Sigmoid colon (tissue), 7 donors: ENCODE measurements at places on chromosomes 2 and 18. TPM values are rescaled to one million over a fixed set of nuclear protein-coding genes. Genes with fewer than 3 reads are reported as not detected.
A peak's percentile ranks its signal among the peaks of the same experiment; 100 is the strongest.

DNA sequence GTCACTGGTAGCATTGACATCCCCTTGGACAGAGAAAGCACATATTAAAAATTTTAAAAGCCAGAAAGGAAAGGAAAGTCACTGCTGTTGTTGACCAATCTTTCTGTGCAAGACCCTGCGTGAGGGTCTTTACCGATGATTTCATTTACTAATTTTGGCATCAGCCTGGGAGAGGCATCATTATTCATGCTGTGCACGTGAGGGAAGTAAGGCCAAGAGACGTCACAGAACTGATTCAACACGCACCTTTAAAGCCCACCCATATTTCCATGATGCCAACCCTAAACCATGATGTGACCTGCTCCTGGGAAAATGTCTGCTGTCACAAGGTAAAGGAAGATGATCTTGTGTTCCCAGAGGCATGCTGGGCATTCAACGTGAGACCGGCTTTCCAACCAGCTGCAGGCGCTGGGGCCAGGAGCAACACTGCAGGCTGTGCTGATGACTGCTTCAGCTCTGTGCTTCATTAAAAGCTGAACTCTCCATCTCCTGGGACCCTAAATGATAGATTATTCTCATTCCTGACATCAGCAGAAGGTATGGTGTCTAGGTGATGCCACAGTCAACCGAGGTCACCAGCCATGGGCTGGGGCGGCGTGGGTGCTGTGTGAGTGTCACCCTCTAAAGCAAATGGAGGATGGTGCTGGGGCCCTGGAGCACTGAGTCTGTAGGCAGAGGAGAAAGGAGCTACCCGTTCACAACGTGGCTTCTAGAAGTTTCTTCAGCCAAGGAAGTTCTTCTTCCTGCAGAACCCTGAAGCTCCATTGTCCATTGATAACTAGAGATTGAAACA, 53.9 kb downstream of the TMEM18 start:
- no peaks in the 10 kb centered on the region for H3K27me3 ChIP-seq
- no peak overlapping the region for H3K4me3 ChIP-seq
- no peaks in the 10 kb centered on the region for H3K36me3 ChIP-seq
- DNase-seq: no peak
- no peak overlapping the region for H3K27ac ChIP-seq

- no peak for DNase-seq
- peaks cover 6% of the 10 kb centered on the region for H3K36me3 ChIP-seq
- peak overlapping the region; percentile 94 for H3K27ac ChIP-seq
- peak overlapping the region; percentile 83 for H3K4me3 ChIP-seq
- H3K4me1 ChIP-seq: peaks cover 13% of the 10 kb centered on the region
These were observed 564 bp downstream of the MPV17 start for GRCh38 chr2:27322301-27322765.

GRCh38 chr2:235572592-235572991, 78.7 kb downstream of the AGAP1 start:
- no peak overlapping the region for H3K27ac ChIP-seq
- H3K27me3 ChIP-seq: no peaks in the 10 kb centered on the region
- DNase-seq: no peak
- H3K4me3 ChIP-seq: no peak overlapping the region
- H3K36me3 ChIP-seq: no peaks in the 10 kb centered on the region

DNA sequence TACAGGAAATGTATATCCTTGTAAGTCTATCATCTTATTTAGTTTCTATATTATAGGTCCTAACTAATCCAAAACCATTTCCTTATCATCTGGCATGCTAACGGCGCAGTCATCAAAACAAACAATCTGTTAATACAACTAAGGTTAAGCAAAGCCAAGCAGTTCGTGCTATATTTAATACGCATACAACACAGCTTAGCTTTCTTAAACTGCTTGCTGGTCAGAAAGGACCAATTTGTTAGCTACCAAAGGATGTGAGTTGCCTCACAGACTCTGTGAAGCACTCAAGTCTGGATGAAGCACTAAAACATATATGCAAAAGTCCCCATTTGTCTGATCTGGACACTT, 67.0 kb downstream of the ZEB2 start:
- DNase-seq: no peak
- H3K27me3 ChIP-seq: no peaks in the 10 kb centered on the region
- H3K27ac ChIP-seq: peak overlapping the region; percentile 31
- peaks cover 11% of the 10 kb centered on the region for H3K4me1 ChIP-seq

DNA sequence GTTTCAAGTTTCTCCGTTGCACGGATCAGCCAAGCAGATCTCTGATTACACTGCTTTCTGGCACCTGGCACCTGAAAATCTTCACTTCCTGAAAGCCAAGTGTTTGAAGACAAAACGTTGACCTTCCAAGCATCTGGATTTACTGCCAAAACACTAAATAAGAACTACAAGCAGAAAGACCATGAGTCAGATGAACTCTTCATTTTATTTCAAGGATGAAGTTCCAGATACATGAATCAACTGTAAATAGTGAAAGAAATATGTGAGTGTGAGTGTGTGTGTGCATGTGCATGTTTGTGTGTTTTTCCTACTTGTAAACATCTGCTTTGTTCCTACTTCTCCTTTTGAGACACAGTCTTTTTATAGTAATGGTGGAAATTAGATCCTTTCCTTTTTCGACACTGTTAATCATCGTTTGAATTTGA, 60.0 kb upstream of the DTNA start:
- peaks cover 26% of the 10 kb centered on the region for H3K4me1 ChIP-seq
- peak overlapping the region; percentile 44 for H3K27ac ChIP-seq
- no peaks in the 10 kb centered on the region for H3K27me3 ChIP-seq
- H3K36me3 ChIP-seq: no peaks in the 10 kb centered on the region
- H3K4me3 ChIP-seq: no peak overlapping the region

DNA sequence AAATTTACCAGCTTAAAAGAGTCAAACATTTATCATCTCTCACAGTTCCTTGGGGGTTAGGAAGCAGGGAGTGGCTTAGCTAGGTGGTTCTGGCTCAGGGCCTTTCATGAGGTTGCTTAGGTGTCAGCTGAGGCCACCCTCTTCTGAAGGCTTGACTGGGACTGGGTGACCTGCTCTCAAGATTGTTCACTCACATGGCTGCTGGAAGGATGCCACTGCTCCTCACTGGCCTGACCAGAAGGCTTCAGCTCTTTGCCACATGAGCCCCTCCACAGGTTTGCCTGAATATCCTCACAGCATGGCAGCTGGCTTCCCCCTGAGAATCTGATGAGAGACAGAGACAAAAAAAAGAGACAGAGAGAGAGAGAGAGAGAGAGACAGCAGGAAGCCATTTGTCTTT, 17.3 kb upstream of the RNF152 start:
- no peak overlapping the region for H3K27ac ChIP-seq
- no peak for DNase-seq
- H3K4me3 ChIP-seq: no peak overlapping the region
- H3K27me3 ChIP-seq: no peaks in the 10 kb centered on the region

- no peak for DNase-seq
- no peak overlapping the region for H3K27ac ChIP-seq
- H3K4me1 ChIP-seq: no peaks in the 10 kb centered on the region
These were observed 113.7 kb downstream of the GATA6 start for GRCh38 chr18:22283116-22283395.

Gene TMEM182
- total RNA-seq: 0.55 TPM

Gene RNF152
- 24.6 TPM for total RNA-seq

Gene DSC1
- total RNA-seq: not detected
